ENCODE measurements at places on chromosomes 16 and 17.

DNA sequence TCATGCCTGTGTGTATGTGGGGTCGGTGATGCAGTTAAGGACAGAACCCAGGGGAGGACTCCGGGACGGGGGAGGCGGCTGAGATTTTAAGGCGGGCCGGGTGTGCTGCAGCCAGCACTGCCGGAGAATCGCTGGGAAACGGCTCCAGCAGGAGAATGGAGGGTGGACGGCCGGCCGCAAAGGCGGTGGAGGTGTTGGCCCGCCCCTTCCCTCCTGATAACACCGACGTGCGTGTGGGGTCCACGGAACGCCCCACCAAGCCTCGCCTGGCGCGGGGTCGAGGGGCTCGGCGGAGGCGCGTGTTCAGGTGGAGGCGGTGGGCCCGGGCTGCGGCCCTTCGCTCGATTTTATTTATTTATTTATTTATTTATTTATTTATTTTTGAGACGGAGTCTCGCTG is 633 bp downstream of the ZNF843 start:
- no peak for DNase-seq

DNA sequence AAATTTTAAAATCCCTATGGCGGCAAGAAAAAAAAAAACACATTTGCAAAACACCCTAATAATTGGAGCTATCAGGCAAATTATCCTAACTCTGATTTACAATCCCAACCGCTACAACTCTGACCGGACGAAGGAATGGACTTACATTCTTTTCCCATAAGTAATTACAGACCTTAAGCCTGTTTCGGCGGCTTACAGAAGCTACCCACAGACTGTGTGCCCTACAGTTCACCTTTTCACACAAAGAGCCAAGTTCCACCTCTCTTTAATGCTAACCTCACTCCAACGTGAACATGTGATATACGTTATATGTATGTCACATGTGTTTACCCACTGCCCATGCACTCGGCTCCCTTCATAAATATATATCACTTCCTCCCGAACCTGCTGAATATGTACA is 8.7 kb upstream of the MEAK7 start:
- DNase-seq, result no peak

- DNase-seq, result no peak
Observed at GRCh38 chr16:55349867-55350266, 25.9 kb downstream of the IRX6 start.

DNA sequence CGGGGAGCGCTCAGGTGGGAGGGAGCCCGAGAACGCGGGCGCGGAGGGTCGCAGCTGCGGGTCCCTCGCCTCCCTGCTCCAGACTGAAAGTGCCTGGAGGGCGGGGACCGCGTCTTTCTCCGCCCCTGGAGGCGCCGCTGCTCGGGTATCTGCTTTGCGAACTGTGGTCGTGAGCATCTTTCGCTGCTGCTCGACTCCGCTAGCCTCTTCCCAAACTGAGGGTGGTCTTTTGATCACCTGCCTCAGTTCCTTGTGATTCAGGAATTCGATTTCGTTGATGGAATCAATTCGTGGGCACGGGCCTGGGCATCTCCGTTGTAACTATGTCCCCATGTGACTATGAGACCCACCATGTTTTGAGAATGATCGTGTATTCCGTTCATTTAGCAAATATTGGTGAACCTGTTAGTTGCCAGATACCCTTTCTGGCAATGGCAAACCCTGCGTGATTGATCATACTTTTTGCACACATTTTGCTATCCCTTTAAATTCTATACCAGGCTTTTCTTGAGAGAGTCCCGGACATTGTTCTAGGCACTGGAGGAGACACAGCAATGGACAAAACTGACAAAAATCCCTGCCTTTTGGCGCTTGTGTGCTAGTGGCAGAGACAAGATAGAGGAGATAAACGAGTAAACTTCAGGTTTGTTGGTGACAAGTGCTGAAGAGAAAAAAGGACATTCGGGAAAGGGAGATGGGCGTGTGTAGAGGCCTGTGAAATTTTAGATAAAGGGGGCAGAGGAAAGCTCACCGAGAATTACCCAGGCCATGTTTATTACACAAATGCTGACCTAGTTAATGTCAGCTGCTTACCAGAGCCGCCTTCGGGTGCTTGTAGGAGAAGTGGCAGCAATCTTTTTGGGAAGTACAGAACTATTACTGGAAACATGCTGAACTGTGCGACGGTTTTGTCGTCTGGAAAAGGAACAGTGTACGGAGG is 948 bp downstream of the UTP18 start:
- DNase-seq, result no peak

GRCh38 chr17:58391302-58391984 is 25.9 kb downstream of the RNF43 start:
- DNase-seq, result no peak

- no peak for DNase-seq
Observed at GRCh38 chr17:228951-229708, 47.7 kb upstream of the DOC2B start.

- no peak for DNase-seq
Observed at GRCh38 chr16:70694868-70695218, 9.0 kb upstream of the MTSS2 start.

DNA sequence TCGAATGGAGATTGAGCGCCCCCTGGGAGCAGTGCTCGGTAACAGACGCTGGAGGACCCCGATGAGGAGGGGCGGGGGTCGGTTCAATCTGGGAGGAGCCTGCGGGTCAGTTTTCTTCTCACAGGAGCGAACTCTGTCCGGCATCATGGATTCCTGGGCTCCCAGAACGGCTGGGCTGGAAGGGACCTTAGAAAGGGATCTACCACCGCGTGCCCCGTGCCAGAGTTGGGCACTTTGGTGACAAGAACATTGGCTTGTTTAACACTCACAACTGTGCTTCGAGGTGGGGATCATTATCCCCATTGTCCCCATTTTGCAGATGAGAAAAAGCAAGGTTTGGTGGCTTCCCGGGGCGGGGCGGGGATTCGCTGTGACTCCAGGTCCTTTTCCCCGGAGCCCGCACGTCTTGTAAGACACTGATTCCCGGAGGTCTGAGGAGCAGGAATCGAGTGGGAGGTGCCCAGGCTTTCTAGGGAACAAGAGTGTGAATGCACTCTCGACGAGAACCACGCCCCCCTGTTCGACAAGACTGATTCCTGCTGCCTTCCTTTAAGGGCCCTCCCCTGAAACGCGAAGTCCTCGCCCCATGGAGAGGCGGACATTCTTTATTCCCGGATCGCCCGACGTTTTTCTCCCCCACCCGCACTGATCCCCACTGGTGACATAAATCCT is 1.5 kb upstream of the FBXL19 start:
- peak; percentile 89 for DNase-seq

- DNase-seq, result no peak
Observed at GRCh38 chr16:1997494-1998359, 8.0 kb downstream of the SYNGR3 start.

- no peak for DNase-seq
Observed at GRCh38 chr17:47621293-47622179, 28.2 kb upstream of the KPNB1 start.

- DNase-seq, result no peak
Observed at GRCh38 chr17:41915566-41915965, 3.2 kb downstream of the ACLY start.

GRCh38 chr16:72112452-72112792 is 18.8 kb downstream of the DHX38 start:
- no peak for DNase-seq

- DNase-seq, result no peak
Observed at GRCh38 chr16:85719605-85720301, 31.0 kb upstream of the GINS2 start.

DNA sequence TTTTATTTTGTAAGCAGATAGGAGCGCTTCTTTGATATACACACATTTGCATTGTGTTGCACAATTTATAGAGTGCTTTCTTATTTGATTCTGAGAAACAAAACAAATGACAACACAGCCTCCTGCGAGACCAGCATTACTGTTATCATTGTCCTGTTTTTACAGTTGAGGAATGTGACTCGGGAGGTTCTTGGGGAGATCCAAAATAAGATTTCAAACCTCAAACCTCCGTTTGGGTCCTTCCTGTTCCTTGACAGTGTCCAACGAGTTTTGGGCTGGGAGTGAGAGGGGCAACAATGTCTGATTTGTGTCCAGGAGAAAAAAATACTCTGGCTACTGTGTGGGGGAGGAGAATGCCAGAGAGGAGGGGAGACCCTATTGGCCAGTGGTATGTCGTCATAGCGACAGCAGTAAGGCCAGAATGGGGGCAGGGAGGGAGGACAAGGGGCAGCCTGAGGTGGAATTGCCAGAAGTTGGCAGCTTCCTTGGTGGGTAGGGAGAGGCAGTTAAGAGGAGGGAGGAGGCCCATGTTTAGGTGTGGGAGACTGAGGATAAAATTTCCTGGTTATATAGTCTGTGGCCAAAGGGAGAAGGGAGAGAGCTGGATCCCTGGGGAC is 45.5 kb downstream of the TMEM132E start:
- no peak for DNase-seq

- no peak for DNase-seq
Observed at GRCh38 chr16:74249254-74249653, 47.4 kb upstream of the PSMD7 start.

DNA sequence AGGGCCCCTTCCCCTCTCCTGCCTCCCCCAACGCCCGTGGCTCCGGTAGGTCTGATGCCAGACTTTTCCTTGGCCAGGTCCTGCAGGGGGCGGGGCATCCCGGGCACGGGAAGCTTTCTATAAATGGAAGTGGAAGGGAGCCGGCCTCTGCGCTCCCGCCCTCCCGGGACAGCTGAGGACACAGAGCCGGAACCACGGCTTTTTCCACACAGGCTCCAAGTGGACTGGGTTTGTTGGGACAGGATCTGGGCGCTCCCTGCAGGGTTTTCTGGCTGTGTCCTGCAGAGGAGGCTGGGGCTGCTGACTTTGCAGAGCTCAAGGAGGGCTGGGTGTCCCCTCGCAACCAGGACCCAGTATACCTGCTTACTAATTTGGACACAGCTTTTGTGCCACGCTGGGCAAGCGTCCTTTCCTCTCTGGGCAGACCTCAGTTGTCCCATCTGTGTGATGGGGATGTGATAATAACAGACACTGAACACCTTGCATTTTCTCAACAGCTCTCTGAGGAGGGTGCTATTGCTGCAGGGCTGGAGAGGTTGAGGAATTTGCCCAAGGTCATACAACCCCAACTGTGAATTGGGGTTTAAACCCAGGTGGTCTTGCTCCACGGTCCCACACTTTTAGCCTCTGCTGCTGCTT is 1.8 kb downstream of the TNS4 start:
- no peak for DNase-seq

- no peak for DNase-seq
Observed at GRCh38 chr17:5234645-5235576, at the start of gene SCIMP. TSS of gene SCIMP (minus strand) at chr17:5234860. CDS start at chr17:5234755, 105 bp downstream.

- no peak for DNase-seq
Observed at GRCh38 chr16:70683146-70683944, 2.5 kb downstream of the MTSS2 start.

GRCh38 chr16:10862438-10862837 is 14.6 kb upstream of the CIITA start:
- no peak for DNase-seq

DNA sequence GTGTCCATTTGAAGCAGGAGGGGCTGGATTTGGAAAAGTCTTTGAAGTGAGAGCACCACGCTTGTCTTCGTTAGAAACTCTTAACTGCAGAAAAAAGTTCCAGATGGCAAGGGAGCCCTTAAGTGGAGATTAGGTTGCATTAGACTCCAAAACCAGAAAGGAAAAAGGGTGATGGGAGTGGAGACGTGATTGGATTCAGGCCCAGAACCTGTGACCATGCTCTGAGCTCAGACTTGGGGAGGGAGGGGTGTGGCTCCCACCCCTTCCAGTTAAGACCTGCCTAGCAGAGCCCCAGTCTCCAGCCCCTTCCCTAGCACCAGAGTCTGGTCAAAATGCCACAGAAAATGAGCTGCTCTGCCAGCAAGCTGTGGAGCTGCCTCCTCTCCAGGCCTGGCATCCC is 6.4 kb upstream of the LGALS9 start:
- no peak for DNase-seq

- DNase-seq, result no peak
Observed at GRCh38 chr16:23667355-23667659, 11.4 kb upstream of the PLK1 start.

DNA sequence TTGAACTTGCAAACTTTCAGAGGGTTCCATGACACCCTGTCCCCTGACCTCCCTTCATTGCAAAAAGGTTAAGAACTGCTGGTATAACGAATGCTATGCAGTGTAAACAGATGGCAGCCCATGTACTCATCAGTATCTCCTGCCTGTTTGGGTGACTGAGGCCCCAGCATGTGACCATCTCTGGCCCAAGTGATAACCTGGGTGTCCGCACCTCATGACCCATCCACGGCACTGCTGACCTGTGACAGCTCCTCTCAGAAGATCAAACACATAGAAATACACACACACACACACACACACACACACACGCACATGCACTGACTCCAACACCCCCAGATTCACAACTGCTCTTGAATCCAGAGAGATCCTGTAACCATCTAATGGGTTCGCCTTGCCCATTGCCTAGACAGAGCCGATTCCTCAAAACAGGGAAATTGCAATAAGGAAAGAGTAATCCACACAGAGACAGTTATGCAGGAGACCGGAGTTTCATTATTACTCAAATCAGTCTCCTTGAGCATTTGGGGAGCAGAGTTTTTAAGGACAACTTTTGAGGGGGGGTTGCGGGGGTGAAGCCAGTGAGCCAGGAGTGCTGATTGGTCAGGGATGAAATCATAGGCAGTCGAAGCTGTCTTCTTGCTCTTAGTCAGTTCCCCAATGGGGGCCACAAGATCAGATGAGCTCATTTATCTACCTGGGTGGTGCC is 11.3 kb upstream of the PHOSPHO1 start:
- no peak for DNase-seq

DNA sequence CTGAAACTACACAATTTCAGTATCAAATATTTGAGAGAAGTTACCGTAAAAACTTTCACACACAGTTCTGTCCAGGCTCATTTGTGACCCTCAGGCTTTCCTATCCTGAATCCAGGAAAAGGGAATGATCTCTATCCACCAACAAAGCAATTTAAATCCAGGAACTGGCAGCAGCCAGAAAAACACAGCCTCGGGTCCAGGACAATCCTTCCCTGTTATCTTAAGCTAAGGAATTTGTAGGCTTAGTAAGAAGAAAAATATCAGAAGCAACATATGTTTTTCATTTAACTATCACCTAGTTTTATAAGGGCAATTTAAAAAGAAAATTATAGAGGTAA is 47.1 kb downstream of the TEX2 start:
- no peak for DNase-seq

DNA sequence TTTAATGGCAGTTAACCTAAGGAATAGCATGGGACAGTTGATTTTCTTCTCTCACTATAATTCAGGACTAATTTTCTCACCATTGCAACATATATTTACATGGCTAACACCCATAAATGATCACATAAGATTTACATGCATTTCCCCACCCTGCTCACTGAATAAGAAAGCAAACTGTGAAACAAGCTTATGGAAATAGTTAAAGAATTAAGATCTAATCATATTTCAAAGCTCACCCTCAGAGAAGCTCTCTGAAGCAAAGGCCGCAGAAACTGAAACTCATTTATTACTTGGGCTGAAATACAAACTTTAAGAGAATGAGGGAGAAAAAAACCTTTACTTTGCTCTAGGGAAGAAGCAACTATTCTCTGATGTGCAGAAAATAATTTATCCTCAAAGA is 218.7 kb upstream of the AXIN2 start:
- no peak for DNase-seq

- no peak for DNase-seq
Observed at GRCh38 chr16:14369734-14370598, 260.1 kb downstream of the PARN start.

- no peak for DNase-seq
Observed at GRCh38 chr17:49616086-49616485, 40.4 kb downstream of the NXPH3 start.
